ENCODE measurements at places on chromosomes 2 and 18.

- DNase-seq, result no peak
Observed at GRCh38 chr2:181957668-181958067, 28.0 kb upstream of the PPP1R1C start.

DNA sequence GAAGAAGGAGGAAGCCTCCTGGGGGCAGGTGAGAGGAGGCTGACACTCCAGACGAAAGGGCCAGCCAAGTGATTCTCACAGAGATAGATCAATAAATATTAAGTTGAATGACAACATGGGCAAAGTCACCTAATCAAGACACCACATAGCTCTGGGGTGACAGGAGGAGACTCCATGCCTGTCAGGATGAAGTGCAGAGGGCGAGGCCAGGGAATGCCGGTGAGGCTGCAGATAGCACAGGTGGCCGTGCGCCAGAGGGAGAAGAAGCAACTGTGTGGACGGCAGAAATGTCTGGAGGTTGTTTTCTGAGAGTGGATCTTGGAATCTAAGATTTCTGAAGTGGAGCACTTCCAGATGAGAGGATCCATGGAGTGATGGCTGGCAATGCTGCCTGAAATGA lies 71.4 kb downstream of the NAB1 start:
- DNase-seq, result no peak

DNA sequence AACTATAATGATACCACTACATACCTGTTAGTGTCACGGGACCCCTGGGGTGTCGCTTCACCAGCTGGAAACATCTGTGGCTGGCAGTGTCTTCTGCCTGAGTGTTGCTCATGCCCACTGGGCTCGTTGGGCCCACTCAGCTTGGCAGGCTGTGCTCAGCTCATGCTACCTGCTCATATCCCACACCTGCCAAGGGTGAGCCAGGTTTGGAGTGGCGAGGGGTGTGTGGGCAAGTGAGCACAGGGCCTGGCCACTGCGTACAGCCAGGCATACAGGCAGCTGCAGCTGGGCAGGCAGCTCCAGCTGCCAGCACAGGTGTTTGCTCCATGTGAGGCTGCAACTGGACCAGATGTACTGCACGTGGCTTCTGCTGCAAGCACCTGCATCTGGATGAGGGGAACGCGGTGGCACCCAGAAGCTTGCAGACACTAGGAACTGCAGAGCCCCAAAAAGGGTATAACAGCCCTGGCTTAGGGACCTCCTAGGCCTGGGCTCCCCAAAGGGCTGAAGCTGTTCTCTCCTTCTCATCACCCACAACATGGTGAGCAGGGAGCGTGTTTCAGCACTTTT lies 70.1 kb downstream of the SUCLG1 start:
- no peak for DNase-seq

- no peak for DNase-seq
Observed at GRCh38 chr18:68505178-68505574, 209.7 kb downstream of the TMX3 start.

DNA sequence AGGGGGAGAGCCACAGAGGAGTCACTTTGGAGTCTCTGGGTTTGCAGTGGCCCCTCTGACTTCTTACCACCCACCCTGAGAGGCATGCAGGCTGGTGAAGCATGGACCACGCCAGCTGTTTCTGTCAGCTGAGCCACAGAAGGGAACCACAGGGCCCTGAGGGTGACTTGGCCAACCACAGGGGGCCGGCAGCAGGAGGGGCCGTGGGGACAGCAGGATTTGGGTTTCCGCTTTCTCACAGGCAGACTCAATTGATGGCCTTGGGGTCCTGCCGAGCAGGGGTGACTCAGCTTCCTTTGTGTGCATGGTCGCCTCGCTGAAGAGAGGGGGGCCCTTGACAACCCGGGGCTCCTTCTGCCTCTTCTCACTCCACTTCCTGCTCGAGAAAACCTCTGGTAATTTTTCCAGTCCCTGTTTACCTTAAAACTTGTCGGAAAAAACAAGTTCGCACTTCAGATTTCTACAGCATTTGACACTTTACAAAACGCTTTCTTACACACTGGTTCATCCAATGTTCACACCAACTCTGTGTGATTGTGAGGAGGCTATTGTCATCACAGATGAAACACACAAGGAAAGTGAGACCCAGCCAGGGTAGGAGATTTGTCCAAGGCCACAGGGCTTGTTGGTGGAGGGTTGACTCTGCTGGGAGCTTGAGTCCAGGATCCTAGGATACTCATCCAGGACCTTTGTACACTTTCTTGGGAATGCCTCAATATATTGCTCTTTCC lies 311.2 kb downstream of the LPIN1 start:
- no peak for DNase-seq

DNA sequence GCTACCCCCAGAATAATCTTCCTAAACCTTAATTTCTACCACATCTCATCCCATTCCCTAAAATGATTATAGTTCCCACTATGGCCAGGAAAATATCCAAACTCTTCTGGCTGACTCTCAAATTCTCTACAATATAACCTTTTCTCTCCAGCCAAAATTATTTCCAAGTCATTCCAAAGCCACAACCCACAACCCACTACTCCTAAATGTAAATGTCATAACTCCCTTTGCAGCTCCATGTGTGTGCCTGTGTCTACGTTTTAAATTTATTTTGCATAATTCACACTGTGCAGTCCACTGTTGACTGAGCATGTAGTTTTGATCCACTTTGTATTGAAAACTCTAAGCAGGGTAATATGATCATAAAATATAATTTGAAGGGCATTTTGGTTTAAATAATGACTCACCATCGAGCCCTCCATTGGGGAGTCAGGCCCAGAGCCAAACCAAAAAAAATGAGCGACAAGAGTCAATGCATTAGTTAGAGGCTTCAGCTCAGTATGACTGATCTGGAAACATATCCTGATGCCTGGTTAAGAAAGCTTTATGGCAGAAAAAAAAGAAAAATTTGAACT lies 171.0 kb downstream of the AFF3 start:
- no peak for DNase-seq

Data from left kidney (tissue), 8 donors.